Neural progenitor cell (in vitro differentiated cells): ENCODE measurements at places on chromosomes 2 and 18. TPM values are rescaled to one million over a fixed set of nuclear protein-coding genes. Genes with fewer than 3 reads are reported as not detected.

DNA sequence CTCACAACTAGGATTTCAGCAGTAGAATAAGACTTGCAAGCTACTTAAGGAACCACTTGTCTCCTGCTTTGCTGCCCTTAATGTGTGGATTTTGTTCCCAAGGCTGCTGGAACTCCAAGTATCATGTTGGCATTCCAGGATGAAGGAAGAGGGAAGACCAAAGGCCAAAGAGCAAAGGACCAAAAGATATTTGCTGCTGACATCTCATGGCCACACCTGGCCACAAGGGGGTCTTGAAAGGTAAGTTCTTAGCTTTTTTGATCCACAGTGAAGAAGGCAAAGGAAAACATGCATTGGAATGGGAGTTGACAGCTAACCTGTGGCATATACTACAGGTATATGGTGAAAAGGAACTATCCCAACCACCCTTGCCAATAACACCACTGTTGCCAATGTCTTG is 3.9 kb upstream of the MATN3 start:
- DNase-seq = no peak

- peak; percentile 27 for DNase-seq
Measured at GRCh38 chr2:9897331-9897737, 54.1 kb downstream of the TAF1B start.

Gene SATB2
- 2.2 and 3.7 TPM in 2 replicates for total RNA-seq

Gene STARD7
- total RNA-seq = 162 and 179 TPM in 2 replicates

DNA sequence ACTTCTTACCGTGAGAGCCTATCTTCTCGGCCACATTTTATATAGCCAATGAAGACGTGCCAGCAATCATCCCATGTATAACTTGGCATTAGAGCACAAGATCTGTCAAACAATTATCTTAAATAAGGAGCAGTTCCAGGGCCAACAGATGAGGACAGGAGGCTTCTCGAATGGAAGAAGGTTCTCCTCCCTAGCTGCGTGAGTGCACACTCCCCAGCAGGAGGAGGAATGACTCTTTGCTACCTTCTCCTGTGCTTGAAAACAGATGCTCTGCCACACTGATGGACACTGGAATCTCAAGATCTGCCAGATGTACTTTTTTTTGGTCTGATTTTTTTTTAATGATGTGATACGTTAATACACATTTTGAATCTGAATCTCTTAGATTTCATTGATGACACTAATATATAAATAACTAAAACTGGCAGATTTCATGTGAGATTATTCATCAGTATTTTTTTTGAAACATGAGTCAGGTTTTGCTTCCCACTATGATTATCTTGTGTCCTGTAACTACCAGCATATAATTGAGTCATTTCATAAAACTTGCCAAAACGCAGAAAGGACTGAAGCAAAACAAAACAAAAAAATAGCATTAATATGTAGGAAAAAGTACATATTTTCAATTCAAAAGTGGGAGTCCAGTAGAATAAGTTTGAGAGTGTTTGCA is 626 bp upstream of the VIT start:
- DNase-seq = no peak

- DNase-seq = no peak
Measured at GRCh38 chr2:42064417-42064942, 16.7 kb downstream of the PKDCC start.

DNA sequence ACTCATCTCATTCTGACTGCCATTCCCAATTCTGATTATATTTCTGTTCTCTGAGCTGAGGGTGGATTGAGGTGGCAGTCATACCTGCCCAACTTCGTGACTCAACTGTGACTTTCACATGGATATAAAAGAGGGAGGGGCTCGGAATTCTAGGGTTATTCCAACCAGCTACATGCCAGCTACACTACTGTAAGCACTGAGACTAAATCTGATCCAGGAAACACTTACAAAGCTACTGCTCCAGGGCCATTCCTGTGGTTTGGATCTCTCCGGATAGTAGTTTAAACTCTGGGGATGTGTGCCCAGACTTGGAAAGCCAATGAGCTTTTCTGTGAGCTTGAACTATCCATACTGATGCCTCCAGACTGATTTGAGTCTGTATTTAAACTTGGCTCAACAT is 7.9 kb downstream of the MAP2 start:
- DNase-seq = no peak

Gene MEIS1
- 10.7 and 14.7 TPM in 2 replicates for total RNA-seq

GRCh38 chr2:205720451-205720902 is 38.2 kb downstream of the NRP2 start:
- peak; percentile 83 for DNase-seq

DNA sequence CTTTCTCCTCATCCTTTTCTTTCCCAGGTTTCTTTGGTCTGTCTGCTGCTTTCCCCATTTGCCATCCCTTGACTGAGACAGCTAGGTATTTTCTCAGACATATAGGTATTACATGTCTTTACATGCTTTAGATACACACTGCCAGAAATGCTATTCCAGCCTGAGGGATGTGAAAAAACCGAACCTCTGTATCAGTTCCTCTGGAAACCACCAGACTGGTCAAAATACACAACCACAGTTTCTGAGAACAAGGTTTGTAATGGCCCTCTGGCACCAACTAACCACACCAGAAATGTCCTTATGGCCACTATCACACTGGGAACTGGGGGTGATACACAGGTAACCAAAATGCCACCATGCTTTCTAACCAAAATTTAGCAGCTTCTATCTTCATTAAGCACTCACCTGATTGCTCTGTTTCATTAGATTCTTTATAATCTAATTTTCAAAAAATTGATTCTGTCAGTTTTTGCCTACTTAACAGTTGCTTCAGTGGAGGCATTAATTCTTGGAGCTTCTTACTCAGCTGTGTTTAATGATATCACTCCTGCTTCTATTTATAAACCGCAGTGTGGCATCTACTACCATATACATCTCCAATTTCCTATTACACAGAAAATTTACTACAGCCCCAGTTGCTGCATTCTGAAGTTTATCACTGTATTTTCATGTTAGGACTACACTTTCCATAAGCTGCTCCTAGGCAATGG is 243.5 kb downstream of the WDPCP start:
- DNase-seq = no peak

Gene MEX3C
- 67.5 and 94.7 TPM in 2 replicates for total RNA-seq

DNA sequence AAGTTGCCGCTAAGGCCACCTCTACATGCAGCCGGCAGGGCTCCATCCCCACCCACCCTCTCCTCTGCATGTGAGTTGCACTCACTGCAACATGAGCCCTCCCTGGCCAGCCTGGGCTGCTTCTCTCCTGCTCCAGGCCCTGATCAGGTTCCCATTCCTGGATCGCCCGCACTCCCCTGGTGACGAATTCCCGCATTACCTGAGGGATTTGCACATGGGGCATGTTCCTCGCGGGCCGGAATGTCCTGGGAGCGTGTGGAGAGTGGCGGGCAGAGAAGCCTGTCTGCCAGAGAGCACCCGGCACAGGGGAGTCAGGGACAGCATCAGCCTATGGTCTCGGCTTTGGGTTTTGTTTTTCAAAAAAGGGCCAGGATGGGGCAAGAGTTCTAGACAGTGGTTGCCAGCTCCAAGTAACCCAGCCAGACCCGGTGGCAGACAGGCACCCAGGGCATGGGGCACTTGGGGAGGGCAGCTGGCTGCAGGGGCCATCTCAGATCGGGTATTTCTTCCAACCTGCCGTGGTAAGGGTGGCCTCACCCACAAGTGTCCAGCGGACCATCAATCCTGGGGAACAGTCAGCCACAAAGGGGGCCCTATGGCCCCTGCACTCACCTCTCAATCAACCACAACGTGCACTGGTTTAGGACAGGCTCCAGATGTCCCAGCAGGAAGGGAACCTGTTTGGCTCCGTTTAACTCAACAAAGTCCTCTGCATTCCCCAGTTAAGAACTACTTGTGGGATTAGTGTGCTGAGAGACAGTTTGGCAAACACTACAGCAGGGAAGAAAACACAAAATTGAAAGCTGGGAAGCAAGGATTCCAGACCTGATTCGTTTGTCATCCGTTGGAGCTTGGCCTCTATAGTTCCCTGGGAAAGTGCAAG is 187.7 kb downstream of the SMAD7 start:
- DNase-seq = no peak

DNA sequence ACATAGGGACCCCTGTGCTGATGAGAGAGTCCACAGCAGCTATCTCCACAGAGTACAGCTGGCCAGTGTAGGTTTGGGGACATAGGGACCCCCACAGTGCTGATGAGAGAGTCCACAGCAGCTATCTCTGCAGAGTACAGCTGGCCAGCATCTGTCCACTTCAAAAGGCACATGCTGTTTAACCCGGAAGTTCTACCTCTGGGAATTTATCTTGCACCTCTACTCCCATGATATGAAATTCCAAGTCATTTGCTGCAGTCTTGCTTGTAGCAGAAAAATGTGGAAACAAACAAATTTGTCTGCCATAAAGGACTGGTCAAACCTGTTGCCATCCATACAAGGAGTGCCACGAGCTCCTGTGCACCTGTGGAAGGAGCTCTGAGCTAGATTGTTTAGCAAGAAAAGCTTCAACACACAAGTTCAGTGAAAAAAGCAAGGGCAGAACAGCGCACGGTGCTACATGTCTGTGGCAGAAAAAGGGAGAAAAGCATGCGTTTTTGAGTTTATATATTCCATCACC is 33.1 kb downstream of the LRRFIP1 start:
- DNase-seq = no peak
